ENCODE measurements at places on chromosomes 5 and 9.

GRCh38 chr5:125310749-125311148 lies 564.3 kb upstream of the ZNF608 start:
- DNase-seq = no peak

DNA sequence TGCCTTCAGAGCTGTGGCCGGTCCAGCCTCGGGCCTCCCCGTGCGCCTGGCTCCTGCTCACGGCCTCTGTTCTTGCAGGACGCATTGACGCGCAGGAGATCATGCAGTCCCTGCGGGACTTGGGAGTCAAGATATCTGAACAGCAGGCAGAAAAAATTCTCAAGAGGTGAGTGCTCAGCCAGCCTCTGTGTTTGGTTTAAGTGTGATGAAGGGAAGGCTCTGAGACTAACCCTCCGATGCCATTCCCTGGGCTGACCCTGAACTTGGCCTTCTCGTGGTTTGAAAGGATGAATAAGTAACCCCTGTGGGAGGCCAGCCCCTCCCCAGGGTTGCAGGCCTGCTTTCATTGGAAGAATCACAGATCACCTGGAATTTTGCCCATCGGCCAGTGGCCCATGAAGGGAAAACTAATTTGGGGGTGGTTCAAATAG lies 26.3 kb downstream of the PTGES2 start:
- no peak for DNase-seq

- DNase-seq = no peak
Measured at GRCh38 chr5:2746561-2747032, 4.9 kb downstream of the IRX2 start.

GRCh38 chr9:3569529-3569928 lies 43.7 kb upstream of the RFX3 start:
- DNase-seq = no peak

GRCh38 chr5:128574041-128574440 lies 36.0 kb upstream of the FBN2 start:
- no peak for DNase-seq

GRCh38 chr5:87002485-87002884 lies 265.2 kb upstream of the RASA1 start:
- no peak for DNase-seq

DNA sequence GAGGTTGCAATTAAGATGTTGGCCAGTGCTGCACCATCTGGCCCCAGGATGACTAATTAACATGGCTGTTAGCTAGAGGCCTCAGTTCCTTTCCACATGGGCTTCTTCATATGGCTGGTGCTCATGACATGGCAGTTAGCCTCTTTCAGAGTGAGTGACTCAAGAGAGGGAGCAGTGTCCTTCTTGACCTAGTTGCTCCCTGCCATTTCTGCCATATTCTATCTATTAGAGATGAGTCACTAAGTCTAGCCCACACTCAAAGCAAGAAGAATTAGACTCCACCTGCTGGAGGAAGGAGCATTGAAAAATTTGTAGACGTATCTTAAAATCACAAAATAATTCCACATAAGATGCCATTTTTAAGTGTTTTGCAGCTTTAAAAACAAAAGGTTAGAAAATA lies 651.2 kb upstream of the CCNG1 start:
- DNase-seq = no peak

GRCh38 chr9:113998525-113999255 lies 79.4 kb downstream of the AMBP start:
- DNase-seq = no peak

- DNase-seq = no peak
Measured at GRCh38 chr9:91038483-91039124, 237.0 kb downstream of the SYK start.

- DNase-seq = no peak
Measured at GRCh38 chr9:95457769-95458168, 59.0 kb downstream of the PTCH1 start.

- no peak for DNase-seq
Measured at GRCh38 chr5:34790069-34790468, 48.9 kb upstream of the TTC23L start.

DNA sequence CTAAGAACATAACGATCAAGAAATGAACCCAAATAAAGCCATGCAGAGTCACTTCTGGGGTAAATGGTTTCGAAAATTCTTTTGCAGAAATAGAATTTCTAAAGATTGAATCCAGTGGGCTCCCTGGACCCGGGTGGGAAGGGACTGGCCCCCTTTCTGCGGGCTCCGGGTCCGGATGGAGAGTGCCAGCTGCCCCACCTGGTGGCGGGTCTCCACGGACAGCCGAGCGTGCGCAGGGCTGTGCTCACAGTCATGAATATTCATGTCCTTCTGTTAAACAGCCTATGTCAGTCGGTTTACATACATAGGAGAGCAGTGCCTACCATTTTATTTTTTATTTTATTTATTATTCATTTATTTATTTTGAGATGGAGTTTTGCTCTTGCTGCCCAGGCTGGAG lies 4.7 kb upstream of the PPP1R26 start:
- no peak for DNase-seq

DNA sequence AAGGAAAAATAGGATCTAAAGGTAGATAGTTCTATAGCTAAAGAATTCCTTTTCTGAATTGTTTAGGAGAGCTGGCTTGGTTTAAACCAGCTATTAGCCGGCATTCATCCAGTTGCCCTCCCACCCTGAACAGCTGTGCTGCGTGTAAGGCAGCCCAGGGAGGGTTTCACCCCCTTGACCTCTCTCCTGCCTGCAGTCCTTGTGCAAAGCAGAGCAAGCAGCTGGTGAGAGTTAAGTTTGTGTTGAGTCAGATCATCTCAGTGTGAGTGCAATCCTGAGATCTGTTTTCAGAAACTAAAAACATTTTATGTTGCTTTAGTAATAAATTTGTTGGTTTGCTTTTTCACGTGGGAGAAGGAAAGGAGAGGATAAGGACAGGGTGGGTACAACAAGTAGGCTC lies 13.0 kb downstream of the SLC25A25 start:
- DNase-seq = no peak

- DNase-seq = no peak
Measured at GRCh38 chr9:30925126-30925525, 1459.3 kb upstream of the ACO1 start.

GRCh38 chr5:141492168-141492885 lies 3.4 kb downstream of the PCDHGC5 start:
- DNase-seq = no peak

DNA sequence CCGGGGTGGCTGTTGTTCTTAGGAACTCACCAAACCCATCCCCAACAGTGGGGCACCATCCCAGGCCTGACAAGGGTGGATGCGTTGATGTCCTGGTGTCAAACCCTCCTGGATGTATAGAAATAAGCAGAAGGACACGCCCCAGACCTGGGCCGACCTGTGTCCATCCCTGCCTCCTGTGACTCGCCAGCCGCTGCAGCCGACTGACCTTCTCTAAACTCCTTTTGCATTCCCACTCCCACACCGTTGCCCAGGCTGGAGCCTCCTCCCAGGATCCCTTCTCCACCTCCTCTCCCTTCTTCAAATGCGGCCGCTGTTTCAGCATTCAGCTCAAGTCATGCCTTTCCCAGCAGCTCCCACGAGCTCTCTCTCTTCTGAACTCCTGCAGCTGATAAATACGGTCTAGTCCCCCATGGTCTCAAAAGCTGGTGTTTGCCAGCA lies 213.2 kb upstream of the IER5L start:
- DNase-seq = no peak

Data from neuronal stem cell (in vitro differentiated cells).